ENCODE measurements at places on chromosomes 4 and X.

DNA sequence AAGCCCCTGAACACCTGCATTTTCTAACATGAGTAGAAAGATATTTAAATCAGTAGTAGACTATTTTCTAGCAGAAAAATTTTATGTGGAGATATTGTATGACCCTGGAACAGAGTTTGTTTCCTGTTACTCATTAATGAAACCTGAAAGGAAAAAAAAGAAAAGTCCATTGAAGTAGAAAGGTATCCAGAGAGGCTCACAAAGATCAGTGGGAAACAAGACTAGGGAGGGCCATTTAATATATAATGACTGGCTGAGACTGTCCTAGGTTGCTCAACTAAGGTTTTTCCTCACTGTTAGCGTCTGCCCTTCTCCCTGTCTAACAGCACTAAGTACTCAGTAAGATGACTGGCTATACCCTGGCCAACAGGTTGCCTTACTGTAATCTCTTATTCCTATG lies 788.6 kb downstream of the GLUD2 start:
- no peak overlapping the region for H3K27ac ChIP-seq
- no peak overlapping the region for H3K4me3 ChIP-seq
- H3K4me1 ChIP-seq, result no peaks in the 10 kb centered on the region
- no peaks in the 10 kb centered on the region for H3K27me3 ChIP-seq
- H3K36me3 ChIP-seq, result no peaks in the 10 kb centered on the region

- no peak overlapping the region for H3K4me3 ChIP-seq
- no peaks in the 10 kb centered on the region for H3K36me3 ChIP-seq
- H3K27me3 ChIP-seq, result peaks cover 8% of the 10 kb centered on the region
- no peak overlapping the region for H3K27ac ChIP-seq
- no peaks in the 10 kb centered on the region for H3K4me1 ChIP-seq
These were observed 248.1 kb downstream of the C4orf33 start for GRCh38 chr4:129344058-129344457.

- DNase-seq, result no peak
- H3K4me3 ChIP-seq, result no peak overlapping the region
- no peak overlapping the region for H3K27ac ChIP-seq
- H3K36me3 ChIP-seq, result no peaks in the 10 kb centered on the region
These were observed 147.2 kb upstream of the DKK2 start for GRCh38 chr4:107183155-107183774.

GRCh38 chr4:6383929-6384328 lies 88.5 kb downstream of the PPP2R2C start:
- H3K4me3 ChIP-seq, result no peak overlapping the region
- H3K27ac ChIP-seq, result no peak overlapping the region

DNA sequence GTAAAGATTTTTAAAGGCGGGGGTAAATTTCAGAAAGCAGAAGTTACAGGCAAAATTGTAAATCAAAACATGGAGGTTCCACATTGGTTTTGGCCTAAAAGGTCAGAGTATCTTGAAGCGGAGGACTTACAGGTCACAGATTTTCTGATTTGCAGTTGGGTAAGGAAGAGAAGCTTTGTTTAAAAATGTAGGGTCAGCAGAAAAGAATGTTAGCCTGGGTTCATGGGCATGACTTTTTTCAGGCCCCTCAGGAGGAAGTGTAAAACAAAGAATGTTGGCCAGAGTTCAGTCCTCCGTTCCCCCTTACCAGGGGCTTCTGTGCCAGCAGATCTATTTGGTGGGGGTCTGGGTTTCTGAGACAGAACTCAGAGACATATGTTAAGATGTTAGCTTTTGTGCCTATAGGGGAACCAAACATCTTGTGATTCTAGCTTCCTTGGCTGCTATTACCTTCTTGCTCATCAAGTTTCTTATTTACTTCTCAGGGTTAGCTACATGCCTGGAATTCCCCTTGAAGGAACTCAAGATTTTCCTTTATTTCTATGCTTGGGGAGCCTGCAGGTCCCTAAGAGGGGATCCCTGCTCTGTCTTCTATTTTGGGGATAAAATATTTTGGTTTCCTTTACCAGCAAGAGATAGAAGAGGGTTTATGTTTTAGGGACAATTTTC lies 160.3 kb downstream of the ANK2 start:
- no peak overlapping the region for H3K4me3 ChIP-seq
- H3K27ac ChIP-seq, result no peak overlapping the region
- no peaks in the 10 kb centered on the region for H3K36me3 ChIP-seq
- DNase-seq, result no peak
- no peaks in the 10 kb centered on the region for H3K4me1 ChIP-seq

GRCh38 chrX:55142206-55142918 lies 53.5 kb downstream of the PAGE2 start:
- no peak for DNase-seq
- no peaks in the 10 kb centered on the region for H3K4me1 ChIP-seq
- H3K36me3 ChIP-seq, result peaks cover 10% of the 10 kb centered on the region
- H3K4me3 ChIP-seq, result no peak overlapping the region
- no peak overlapping the region for H3K27ac ChIP-seq

DNA sequence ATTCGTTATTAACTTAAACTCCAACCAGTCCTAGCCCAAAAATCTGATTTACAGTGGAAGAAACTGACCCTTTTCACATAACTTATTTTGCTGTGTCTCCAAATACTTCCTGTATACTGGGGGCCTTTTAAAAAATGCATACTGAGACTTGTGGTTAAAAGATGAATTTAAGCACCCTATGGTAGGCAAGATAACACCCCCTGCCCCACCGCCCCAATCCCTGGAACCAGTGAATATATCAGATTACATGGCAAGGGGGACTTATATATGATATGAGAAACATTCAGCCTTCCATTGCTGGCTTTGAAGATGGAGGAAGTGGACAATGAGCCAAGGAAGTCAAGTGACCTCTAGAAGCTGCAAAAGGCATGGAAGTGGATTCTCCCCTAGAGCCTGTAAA lies 3.1 kb upstream of the CLCN3 start:
- H3K27ac ChIP-seq, result no peak overlapping the region
- no peak for DNase-seq
- peaks cover 14% of the 10 kb centered on the region for H3K36me3 ChIP-seq

DNA sequence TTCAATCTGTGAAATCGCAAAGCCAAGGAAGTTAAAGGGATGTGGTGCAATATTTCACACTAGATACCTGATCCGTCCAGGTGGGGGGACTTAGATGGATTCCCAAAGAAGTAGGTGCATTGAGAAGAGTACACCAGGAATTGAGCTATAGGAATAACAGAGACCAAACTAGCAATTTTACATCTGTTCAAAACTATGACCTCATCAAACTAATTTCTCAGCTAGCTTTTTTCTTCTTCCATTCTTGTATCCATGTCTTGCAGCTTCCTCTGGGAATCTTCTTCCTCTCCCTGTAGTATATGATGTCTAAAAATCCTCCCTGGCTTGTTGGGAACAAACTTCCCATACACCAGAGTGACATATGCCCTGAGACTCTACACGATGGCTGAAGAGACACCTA lies 51.0 kb upstream of the PTPN13 start:
- no peaks in the 10 kb centered on the region for H3K4me1 ChIP-seq
- DNase-seq, result no peak
- no peak overlapping the region for H3K4me3 ChIP-seq
- H3K27me3 ChIP-seq, result peaks cover 14% of the 10 kb centered on the region
- H3K36me3 ChIP-seq, result no peaks in the 10 kb centered on the region

- no peaks in the 10 kb centered on the region for H3K4me1 ChIP-seq
- H3K36me3 ChIP-seq, result no peaks in the 10 kb centered on the region
- H3K27me3 ChIP-seq, result peaks cover 3% of the 10 kb centered on the region
- H3K4me3 ChIP-seq, result no peak overlapping the region
- H3K27ac ChIP-seq, result no peak overlapping the region
These were observed 12.2 kb downstream of the SMPX start for GRCh38 chrX:21745756-21746155.

DNA sequence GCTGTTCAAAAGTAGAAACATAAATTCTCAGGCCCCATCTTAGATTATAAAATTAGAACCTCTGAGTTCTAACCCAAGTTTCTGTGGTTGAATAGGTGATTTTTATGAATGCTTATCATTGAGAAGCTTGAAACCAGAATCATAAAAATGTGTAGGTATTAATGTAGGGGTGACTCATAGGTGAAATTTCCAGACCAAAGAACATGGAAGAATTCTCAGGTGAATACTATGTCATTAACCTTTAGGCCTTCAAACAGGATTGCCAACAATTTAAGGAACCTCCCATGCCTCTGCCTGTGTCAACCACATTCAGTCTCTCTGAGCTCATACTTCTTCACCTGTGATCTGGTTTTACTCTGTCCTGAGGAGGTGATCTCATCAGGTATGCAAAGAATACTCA lies 177.8 kb downstream of the NPFFR2 start:
- no peaks in the 10 kb centered on the region for H3K4me1 ChIP-seq
- H3K27me3 ChIP-seq, result no peaks in the 10 kb centered on the region
- H3K36me3 ChIP-seq, result no peaks in the 10 kb centered on the region
- no peak for DNase-seq
- no peak overlapping the region for H3K4me3 ChIP-seq

- no peak overlapping the region for H3K27ac ChIP-seq
- no peak overlapping the region for H3K4me3 ChIP-seq
- H3K36me3 ChIP-seq, result peaks cover 6% of the 10 kb centered on the region
- no peak for DNase-seq
- no peaks in the 10 kb centered on the region for H3K27me3 ChIP-seq
These were observed 105.0 kb downstream of the RAB28 start for GRCh38 chr4:13378973-13379759.

DNA sequence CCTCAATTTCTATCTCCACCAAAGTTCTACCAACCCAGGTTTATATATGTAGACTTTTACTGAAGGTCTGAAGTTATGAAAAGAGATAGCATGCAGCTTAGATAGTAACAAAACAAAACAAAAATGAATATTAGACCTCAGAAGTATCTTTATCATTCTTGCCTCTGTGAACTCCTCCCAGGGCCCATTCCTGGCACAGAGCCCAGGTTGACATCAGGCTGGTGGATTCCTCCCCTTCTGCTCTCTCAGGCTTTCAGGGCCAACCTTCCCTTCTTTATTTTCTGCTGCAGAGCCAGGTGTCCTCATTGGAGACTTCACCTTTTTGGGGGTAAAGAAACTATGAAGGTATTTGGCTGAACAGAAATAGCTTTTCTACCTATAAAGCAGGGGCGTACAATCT lies 112.8 kb upstream of the PITX2 start:
- no peak overlapping the region for H3K4me3 ChIP-seq
- no peaks in the 10 kb centered on the region for H3K27me3 ChIP-seq
- no peaks in the 10 kb centered on the region for H3K4me1 ChIP-seq
- H3K36me3 ChIP-seq, result no peaks in the 10 kb centered on the region
- no peak overlapping the region for H3K27ac ChIP-seq
- DNase-seq, result no peak

DNA sequence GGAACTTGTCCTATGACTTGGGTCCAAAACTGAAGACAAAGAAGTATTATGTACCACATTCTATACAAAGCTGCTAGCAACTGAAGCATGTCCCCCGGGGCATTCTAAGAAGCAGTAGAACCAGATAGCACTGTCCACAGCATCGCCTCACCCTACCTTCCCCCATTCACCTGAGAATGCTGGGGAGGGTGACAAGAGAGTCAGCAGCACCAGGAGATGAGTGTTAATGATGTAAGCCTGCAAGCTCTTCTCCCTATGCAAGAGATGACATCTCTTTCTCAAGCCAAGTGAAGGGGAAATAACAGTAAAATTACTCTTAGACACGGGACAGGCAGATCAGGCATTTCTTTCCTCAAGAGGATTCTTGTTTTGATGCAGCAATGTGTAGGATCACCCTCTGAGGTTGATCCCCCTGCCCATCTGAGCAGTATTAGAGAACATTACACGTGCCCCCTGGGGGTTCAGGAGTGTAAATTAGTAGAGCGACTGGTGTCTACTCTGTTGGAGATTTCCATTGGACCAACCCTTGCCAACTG lies 13.9 kb upstream of the TLR1 start:
- H3K4me1 ChIP-seq, result peaks cover 73% of the 10 kb centered on the region
- DNase-seq, result no peak
- H3K27ac ChIP-seq, result peak overlapping the region; percentile 96
- no peaks in the 10 kb centered on the region for H3K27me3 ChIP-seq
- H3K4me3 ChIP-seq, result peak overlapping the region; percentile 55

GRCh38 chrX:19190902-19191301 lies 68.6 kb upstream of the ADGRG2 start:
- H3K4me1 ChIP-seq, result no peaks in the 10 kb centered on the region
- H3K27ac ChIP-seq, result no peak overlapping the region
- H3K4me3 ChIP-seq, result no peak overlapping the region
- no peak for DNase-seq
- H3K36me3 ChIP-seq, result no peaks in the 10 kb centered on the region

- H3K36me3 ChIP-seq, result no peaks in the 10 kb centered on the region
- H3K4me3 ChIP-seq, result no peak overlapping the region
- no peak for DNase-seq
- H3K27me3 ChIP-seq, result peaks cover 4% of the 10 kb centered on the region
- H3K4me1 ChIP-seq, result no peaks in the 10 kb centered on the region
These were observed 205.4 kb upstream of the GK2 start for GRCh38 chr4:79613269-79613935.

DNA sequence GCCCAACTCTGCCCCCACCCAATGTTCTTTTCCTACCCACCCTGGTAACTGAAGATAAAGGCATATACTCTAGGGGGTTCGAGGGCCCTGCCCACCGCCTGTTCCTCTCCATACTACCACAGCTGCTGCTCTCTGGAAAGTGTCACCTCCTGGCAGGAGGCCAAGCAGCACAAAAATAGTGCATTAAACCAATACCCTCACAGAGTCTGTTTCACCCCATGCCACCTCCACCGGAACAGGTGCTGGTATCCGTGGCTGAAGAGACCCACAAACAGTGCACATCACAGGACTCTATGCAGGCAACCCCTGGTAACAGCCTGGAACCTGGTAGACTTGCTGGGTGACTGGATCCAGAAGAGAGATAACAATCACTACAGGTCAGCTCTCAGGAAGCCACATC lies 85.1 kb upstream of the CTSO start:
- H3K36me3 ChIP-seq, result no peaks in the 10 kb centered on the region
- no peak for DNase-seq
- H3K4me1 ChIP-seq, result no peaks in the 10 kb centered on the region
- no peak overlapping the region for H3K27ac ChIP-seq
- no peak overlapping the region for H3K4me3 ChIP-seq

- no peaks in the 10 kb centered on the region for H3K4me1 ChIP-seq
- no peaks in the 10 kb centered on the region for H3K36me3 ChIP-seq
- DNase-seq, result no peak
- H3K4me3 ChIP-seq, result no peak overlapping the region
These were observed 9.8 kb upstream of the FRAS1 start for GRCh38 chr4:78047366-78047765.

- H3K4me1 ChIP-seq, result no peaks in the 10 kb centered on the region
- H3K36me3 ChIP-seq, result no peaks in the 10 kb centered on the region
- no peak for DNase-seq
- no peaks in the 10 kb centered on the region for H3K27me3 ChIP-seq
- no peak overlapping the region for H3K27ac ChIP-seq
These were observed 459.4 kb downstream of the IDS start for GRCh38 chrX:149045645-149046210.

- peak overlapping the region; percentile 86 for H3K27ac ChIP-seq
- peak overlapping the region; percentile 64 for H3K4me3 ChIP-seq
- no peaks in the 10 kb centered on the region for H3K27me3 ChIP-seq
- H3K4me1 ChIP-seq, result peaks cover 82% of the 10 kb centered on the region
- DNase-seq, result no peak
- H3K36me3 ChIP-seq, result peaks cover 4% of the 10 kb centered on the region
These were observed 67.9 kb downstream of the PPP3CA start for GRCh38 chr4:101279377-101279871.

Data from activated B cell treated with CpG ODN at 0.5 μM for 24 hours (primary cell).